ENCODE measurements at places on chromosomes 7 and 10. TPM values are rescaled to one million over a fixed set of nuclear protein-coding genes. Genes with fewer than 3 reads are reported as not detected.
A peak's percentile ranks its signal among the peaks of the same experiment; 100 is the strongest.

- peak overlapping the region; percentile 62 for H3K27ac ChIP-seq
- no peak for DNase-seq
- peaks cover 50% of the 10 kb centered on the region for H3K4me1 ChIP-seq
- no peak overlapping the region for H3K4me3 ChIP-seq
Measured at GRCh38 chr7:129845178-129845971, 107.4 kb downstream of the UBE2H start.

GRCh38 chr10:20970044-20970443 lies 72.9 kb upstream of the NEBL start:
- H3K36me3 ChIP-seq: no peaks in the 10 kb centered on the region
- no peak overlapping the region for H3K4me3 ChIP-seq
- H3K27me3 ChIP-seq: no peaks in the 10 kb centered on the region
- H3K4me1 ChIP-seq: no peaks in the 10 kb centered on the region
- H3K27ac ChIP-seq: no peak overlapping the region

GRCh38 chr7:157035302-157035701 lies 24.8 kb upstream of the MNX1 start:
- H3K27me3 ChIP-seq: peaks cover 43% of the 10 kb centered on the region
- H3K36me3 ChIP-seq: no peaks in the 10 kb centered on the region
- H3K4me1 ChIP-seq: no peaks in the 10 kb centered on the region
- no peak overlapping the region for H3K27ac ChIP-seq

- H3K27ac ChIP-seq: no peak overlapping the region
- DNase-seq: no peak
- no peaks in the 10 kb centered on the region for H3K27me3 ChIP-seq
- peaks cover 19% of the 10 kb centered on the region for H3K4me1 ChIP-seq
- no peak overlapping the region for H3K4me3 ChIP-seq
- peaks cover 5% of the 10 kb centered on the region for H3K36me3 ChIP-seq
Measured at GRCh38 chr10:73628405-73628804, 12.9 kb downstream of the MYOZ1 start.

GRCh38 chr10:95236068-95236903 lies 42.2 kb downstream of the ACSM6 start:
- peak; percentile 33 for DNase-seq
- peak overlapping the region; percentile 93 for H3K27ac ChIP-seq
- peak overlapping the region; percentile 29 for H3K4me3 ChIP-seq
- no peaks in the 10 kb centered on the region for H3K36me3 ChIP-seq

- no peak overlapping the region for H3K27ac ChIP-seq
- DNase-seq: no peak
- H3K36me3 ChIP-seq: peaks cover 30% of the 10 kb centered on the region
- no peak overlapping the region for H3K4me3 ChIP-seq
- H3K4me1 ChIP-seq: peaks cover 24% of the 10 kb centered on the region
Measured at GRCh38 chr10:37854626-37855025, 2.8 kb downstream of the ZNF248 start.

DNA sequence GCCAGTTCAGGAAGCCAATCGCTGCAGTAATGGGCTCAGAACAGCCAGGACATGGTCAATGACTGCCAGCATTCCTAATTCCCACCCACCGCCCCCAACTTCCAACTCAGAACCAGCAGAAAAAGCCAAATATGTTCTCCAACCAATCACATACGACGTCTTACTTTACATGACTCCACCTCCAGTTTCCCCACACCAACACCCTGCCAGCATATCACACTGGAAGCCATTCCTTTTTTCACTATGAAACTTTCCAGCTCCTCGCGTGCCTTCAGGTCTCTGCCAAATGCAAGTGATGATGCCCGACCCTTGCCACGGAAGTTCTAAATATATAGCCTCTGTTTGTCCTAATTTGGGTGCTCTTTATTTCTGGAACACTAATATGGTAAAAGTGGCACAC lies 12.5 kb downstream of the NPS start:
- H3K27ac ChIP-seq: no peak overlapping the region
- peaks cover 12% of the 10 kb centered on the region for H3K27me3 ChIP-seq
- DNase-seq: no peak
- no peaks in the 10 kb centered on the region for H3K36me3 ChIP-seq

DNA sequence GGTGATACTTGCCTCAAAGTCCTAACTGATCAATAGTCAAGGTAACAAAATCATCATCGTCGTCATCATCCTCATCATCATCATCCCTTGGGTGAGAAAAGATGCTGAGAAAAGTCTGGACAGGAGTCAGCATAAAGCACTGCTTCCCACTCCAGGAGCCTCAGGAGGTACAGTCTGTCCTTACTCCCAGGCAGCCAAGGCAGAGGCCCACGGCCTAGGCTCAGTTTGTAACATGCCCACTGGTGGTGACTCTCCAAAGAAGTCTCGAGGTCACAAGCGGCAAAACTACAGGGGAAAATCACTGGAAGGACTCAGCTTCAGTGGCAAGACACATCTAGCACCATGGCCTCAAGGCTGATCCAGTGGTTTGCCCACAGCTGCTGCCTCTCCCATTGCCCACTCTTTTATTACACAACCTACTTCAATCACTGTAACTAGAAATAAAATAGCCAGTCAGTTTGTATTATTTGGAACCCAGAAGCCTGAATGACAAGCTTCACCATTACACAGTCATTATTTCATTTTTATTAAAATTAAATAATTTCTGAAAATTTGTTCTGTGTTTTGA lies 150.4 kb downstream of the SRPK2 start:
- peaks cover 31% of the 10 kb centered on the region for H3K4me1 ChIP-seq
- no peak overlapping the region for H3K4me3 ChIP-seq
- peaks cover 7% of the 10 kb centered on the region for H3K36me3 ChIP-seq
- H3K27ac ChIP-seq: no peak overlapping the region
- DNase-seq: no peak
- no peaks in the 10 kb centered on the region for H3K27me3 ChIP-seq

GRCh38 chr7:25583621-25584020 lies 355.3 kb upstream of the NPVF start:
- no peaks in the 10 kb centered on the region for H3K27me3 ChIP-seq
- H3K4me1 ChIP-seq: peaks cover 2% of the 10 kb centered on the region
- no peak for DNase-seq
- H3K36me3 ChIP-seq: no peaks in the 10 kb centered on the region

- no peak overlapping the region for H3K27ac ChIP-seq
- no peaks in the 10 kb centered on the region for H3K4me1 ChIP-seq
- DNase-seq: no peak
- peaks cover 7% of the 10 kb centered on the region for H3K27me3 ChIP-seq
Measured at GRCh38 chr10:11810313-11810766, 12.8 kb upstream of the PROSER2 start.

DNA sequence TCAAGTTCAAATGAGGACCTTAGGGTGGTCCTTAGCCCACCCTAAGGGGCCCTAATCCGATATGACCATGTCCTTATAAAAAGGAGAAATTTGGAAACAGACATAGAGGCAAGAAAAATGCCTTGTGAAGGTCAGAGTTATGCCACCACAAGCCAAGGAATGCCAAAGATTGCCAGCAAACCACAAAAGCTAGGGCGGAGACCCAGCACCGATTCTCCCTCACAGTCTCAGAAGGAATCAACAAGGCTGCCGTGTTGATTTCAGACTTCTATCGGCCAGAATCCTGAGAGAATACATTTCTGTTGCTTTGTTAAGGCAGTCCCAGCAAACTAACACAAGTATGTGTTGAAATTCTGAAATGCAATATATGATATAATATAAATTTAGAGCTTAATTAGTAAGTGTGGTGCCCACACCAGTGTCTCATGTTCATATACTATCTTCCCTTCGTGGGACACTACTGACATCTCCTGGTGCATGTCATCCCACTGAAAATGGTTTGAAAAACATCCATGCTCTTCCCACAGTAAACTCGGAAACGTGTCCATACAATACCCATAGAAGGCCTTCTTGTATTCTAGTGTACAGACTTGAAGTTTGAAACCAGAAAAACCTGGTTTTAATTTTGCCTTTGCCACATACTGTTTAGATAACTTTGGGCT lies 349.0 kb downstream of the TNS3 start:
- peaks cover 3% of the 10 kb centered on the region for H3K27me3 ChIP-seq
- no peak overlapping the region for H3K27ac ChIP-seq
- DNase-seq: no peak

- H3K27ac ChIP-seq: no peak overlapping the region
- no peak overlapping the region for H3K4me3 ChIP-seq
- H3K4me1 ChIP-seq: no peaks in the 10 kb centered on the region
Measured at GRCh38 chr10:98253499-98253898, 14.5 kb downstream of the LOXL4 start.

DNA sequence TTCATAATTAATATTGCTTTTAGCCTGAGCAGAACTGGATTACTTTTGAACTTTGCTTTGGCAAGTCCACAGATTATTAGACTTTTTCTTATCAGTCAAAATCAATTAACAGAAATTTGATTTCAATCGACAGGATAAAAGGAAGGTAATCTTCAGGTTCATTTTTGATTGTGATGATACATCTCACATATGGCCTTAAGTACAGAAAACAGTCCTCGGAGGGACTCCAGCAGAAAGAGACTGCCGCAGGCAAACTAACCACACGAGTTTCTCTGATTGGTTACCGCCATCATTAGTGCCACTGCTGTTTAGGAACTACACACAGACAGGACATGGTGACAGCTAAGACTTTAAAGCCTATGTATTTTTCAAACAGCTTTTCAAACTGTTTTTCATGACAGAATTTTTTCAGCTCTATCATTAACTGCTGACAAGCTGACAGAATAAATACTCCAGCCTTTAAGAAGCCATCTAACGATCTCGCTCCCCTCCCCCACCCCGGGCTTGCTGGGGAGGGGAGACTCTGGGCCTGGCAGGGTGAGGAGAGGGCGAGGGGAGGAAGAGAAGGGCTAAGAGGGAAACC lies 668.2 kb downstream of the KCNMA1 start:
- H3K36me3 ChIP-seq: no peaks in the 10 kb centered on the region
- peaks cover 11% of the 10 kb centered on the region for H3K27me3 ChIP-seq
- DNase-seq: no peak
- H3K27ac ChIP-seq: no peak overlapping the region
- no peak overlapping the region for H3K4me3 ChIP-seq

- H3K27ac ChIP-seq: no peak overlapping the region
- no peak overlapping the region for H3K4me3 ChIP-seq
- H3K4me1 ChIP-seq: peaks cover 19% of the 10 kb centered on the region
- H3K36me3 ChIP-seq: no peaks in the 10 kb centered on the region
Measured at GRCh38 chr7:155808549-155809331, 3.5 kb downstream of the SHH start.

- H3K36me3 ChIP-seq: no peaks in the 10 kb centered on the region
- no peaks in the 10 kb centered on the region for H3K4me1 ChIP-seq
- peaks cover 11% of the 10 kb centered on the region for H3K27me3 ChIP-seq
- no peak overlapping the region for H3K27ac ChIP-seq
- no peak overlapping the region for H3K4me3 ChIP-seq
- no peak for DNase-seq
Measured at GRCh38 chr10:117432866-117433265, 57.6 kb upstream of the PDZD8 start.

The PAX2 gene
- not detected for total RNA-seq

The SPDYE5 gene
- total RNA-seq: not detected

The ADARB2 gene
- total RNA-seq: not detected

The CPVL gene
- total RNA-seq: not detected

The CLRN3 gene
- not detected for total RNA-seq

The FRAT2 gene
- total RNA-seq: 9.5 TPM

The NEUROG3 gene
- total RNA-seq: 0.21 TPM

The STAG3 gene
- 21.1 TPM for total RNA-seq

The MAGI2 gene
- 0.31 TPM for total RNA-seq

The LAMB1 gene
- total RNA-seq: 0.16 TPM
